ENCODE measurements at places on chromosomes 7 and 10.

- DNase-seq = no peak
These were observed 237.3 kb downstream of the NSUN6 start for GRCh38 chr10:18414061-18414460.

DNA sequence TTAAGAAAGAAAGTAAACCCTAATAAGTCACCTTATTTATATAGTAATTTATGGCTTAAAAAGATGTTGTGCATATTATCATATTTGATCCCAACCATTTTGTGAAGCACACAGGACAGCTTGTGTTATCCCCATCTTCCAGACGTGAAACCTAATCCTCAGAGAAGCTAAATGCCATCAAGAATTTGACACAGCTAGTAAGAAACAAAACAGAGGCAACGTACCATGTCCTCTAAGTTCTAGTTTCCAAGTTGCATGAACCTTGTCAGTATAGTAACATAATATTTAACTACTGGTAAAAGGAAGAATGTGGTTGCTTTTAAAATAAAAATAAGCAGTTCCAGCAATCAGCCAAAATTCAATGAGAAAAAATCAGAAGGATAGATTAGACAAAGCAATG, 41.5 kb downstream of the PTN start:
- no peak for DNase-seq

- DNase-seq = no peak
These were observed 59.2 kb downstream of the CDHR3 start for GRCh38 chr7:106022193-106022821.

DNA sequence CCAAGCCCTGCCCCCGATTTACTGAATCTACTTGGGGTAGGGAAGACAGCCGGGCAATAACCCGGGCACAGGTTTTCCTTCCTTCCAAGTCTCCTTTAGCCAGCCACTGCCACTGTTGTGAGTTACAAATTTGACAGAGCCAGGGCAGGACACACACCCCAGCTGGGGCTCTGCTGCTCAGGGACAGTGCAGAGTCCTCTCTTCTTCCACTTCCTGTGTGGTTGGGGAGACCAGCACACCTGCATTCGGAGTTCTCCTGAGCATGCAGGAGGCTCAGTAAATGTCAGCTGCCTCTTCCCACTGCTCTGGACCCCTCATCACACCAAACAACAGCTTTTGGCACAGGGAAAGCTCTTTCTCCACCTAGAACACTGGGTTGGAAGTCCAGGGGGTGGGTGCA, 21.3 kb downstream of the CHST15 start:
- no peak for DNase-seq

GRCh38 chr7:102111061-102112041, 175.3 kb upstream of the SH2B2 start:
- no peak for DNase-seq
